ENCODE measurements at places on chromosomes 1 and 21. TPM values are rescaled to one million over a fixed set of nuclear protein-coding genes. Genes with fewer than 3 reads are reported as not detected.

VWA1 gene
- total RNA-seq = 3.4 TPM

GPR157 gene
- total RNA-seq = 4.1 TPM

IFI44 gene
- 28.0 TPM for total RNA-seq

UBXN10 gene
- total RNA-seq = not detected

LCE1A gene
- total RNA-seq = not detected

TRIM45 gene
- total RNA-seq = 3.8 TPM

LCK gene
- total RNA-seq = not detected

ZNF672 gene
- 11.8 TPM for total RNA-seq

LDLRAD1 gene
- total RNA-seq = not detected

RPTN gene
- not detected for total RNA-seq

GADD45A gene
- 37.3 TPM for total RNA-seq

DMBX1 gene
- not detected for total RNA-seq

SPATA46 gene
- not detected for total RNA-seq

ADAMTSL4 gene
- 16.7 TPM for total RNA-seq

OLFML2B gene
- total RNA-seq = 5.5 TPM

TMEM240 gene
- 5.4 TPM for total RNA-seq

EPHB2 gene
- total RNA-seq = 37.2 TPM

MRPL55 gene
- total RNA-seq = 59.7 TPM

PHC2 gene
- 28.7 TPM for total RNA-seq

HEYL gene
- total RNA-seq = not detected

FMO4 gene
- 1.4 TPM for total RNA-seq

USH2A gene
- total RNA-seq = not detected

CELF3 gene
- not detected for total RNA-seq

PLEKHN1 gene
- total RNA-seq = 0.63 TPM

HHAT gene
- 4.0 TPM for total RNA-seq

GJB3 gene
- 0.16 TPM for total RNA-seq

DIO1 gene
- not detected for total RNA-seq

MRAP gene
- 0.34 TPM for total RNA-seq

ECM1 gene
- total RNA-seq = 16.4 TPM

SV2A gene
- total RNA-seq = 16.0 TPM

HSPB7 gene
- total RNA-seq = 2.9 TPM

PPM1J gene
- 0.26 TPM for total RNA-seq

TCEA3 gene
- total RNA-seq = 20.2 TPM

TOR3A gene
- total RNA-seq = 28.1 TPM

SHE gene
- under 0.01 TPM for total RNA-seq

ZFYVE9 gene
- 33.7 TPM for total RNA-seq

SPRR5 gene
- total RNA-seq = not detected

LMX1A gene
- total RNA-seq = not detected

FAM151A gene
- total RNA-seq = not detected

SMPDL3B gene
- not detected for total RNA-seq

RGS1 gene
- total RNA-seq = not detected

BTBD19 gene
- 5.8 TPM for total RNA-seq

REG4 gene
- not detected for total RNA-seq

FCRLB gene
- total RNA-seq = 0.69 TPM

MIXL1 gene
- not detected for total RNA-seq

ERICH3 gene
- under 0.01 TPM for total RNA-seq

KRTAP19-1 gene
- not detected for total RNA-seq

KRTAP12-2 gene
- not detected for total RNA-seq

SERPINC1 gene
- total RNA-seq = not detected

MLLT11 gene
- 1.5 TPM for total RNA-seq

SETD4 gene
- 10.5 TPM for total RNA-seq

NUAK2 gene
- total RNA-seq = 0.43 TPM

Data from bronchial smooth muscle cell (primary cell).